ENCODE measurements at places on chromosomes 2 and 18.

DNA sequence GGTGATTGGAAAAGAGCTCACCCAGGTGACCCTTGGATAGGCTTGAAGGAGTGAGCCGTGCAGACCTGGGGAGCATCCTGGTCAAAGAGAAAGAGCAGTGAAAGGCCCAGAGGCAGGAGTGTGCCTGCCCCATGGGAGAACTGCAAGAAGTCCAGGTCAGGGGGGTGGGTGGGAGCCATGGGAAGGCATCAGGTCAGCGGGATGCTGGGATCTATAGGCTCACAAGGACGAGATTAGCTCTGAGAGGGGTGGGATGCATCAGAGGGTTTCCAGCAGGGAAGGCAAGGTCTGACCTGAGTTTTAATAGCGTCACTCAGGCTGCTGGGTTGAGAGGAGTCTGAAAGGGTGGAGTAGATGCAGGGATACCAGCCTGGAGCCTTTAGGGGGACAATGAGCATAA lies 158.6 kb downstream of the SMAD7 start:
- DNase-seq, result no peak

DNA sequence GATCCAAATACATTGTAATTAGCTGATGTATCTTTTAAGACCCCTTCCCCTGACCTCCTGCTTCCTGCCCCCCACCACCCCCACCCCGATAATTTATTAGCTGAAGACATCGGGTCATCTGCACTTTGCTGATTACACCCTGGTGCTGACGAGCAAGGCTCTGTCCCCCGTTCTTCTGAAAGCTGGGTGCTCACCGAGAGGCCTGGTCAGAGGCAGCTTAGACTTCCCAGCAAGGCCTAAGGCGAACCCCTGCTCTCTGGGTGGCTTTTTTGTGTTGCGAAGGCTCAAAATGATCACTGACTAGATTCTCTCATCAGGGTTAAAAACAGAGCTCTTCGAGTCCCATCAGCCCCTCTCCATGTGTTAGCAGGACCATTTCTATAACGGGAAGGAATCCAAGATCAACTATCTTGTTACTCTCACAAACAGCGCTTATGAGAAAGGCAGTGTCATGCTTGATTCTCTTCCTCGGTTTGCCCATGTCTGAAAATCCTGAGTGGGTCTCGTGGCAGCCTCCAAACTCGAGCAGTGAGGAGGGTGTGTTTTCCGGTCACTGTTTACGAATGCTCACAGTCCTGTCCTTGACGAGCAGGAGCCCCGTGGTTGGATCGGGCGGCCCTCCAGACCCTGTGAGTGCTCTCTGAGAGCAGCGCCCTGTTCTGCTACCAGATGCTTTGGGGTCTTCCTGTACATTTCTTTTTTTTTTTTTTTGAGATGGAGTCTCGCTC lies 201.6 kb downstream of the HDAC4 start:
- no peak for DNase-seq

- DNase-seq, result no peak
Observed at GRCh38 chr2:71181316-71181715, 45.6 kb downstream of the PAIP2B start.

- no peak for DNase-seq
Observed at GRCh38 chr2:159960414-159960813, 102.0 kb downstream of the PLA2R1 start.

DNA sequence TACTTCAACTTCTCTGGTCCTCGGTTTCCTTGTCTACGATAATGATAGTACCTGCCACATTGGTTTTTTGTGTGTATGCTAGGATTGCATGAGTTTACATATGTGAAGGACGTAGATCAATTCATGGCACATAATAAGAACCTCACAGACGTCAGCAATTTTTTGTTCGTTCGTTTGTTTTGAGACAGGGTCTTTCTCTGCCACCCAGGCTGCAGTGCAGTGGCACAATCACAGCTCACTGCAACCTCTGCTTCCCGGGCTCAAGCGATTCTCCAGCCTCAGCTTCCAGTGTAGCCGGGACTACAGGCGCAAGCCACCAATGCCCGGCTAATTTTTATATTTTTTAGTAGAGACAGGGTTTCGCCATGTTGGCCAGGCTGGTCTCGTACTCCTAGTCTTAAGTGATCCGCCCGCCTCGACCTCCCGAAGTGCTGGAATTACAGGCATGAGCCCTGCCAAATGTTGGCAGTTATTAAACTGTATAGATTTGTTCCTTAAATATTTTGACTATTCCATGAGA lies 756 bp upstream of the SLC35F5 start:
- peak; percentile 21 for DNase-seq

- DNase-seq, result no peak
Observed at GRCh38 chr2:71482055-71482454, 28.7 kb downstream of the DYSF start.

DNA sequence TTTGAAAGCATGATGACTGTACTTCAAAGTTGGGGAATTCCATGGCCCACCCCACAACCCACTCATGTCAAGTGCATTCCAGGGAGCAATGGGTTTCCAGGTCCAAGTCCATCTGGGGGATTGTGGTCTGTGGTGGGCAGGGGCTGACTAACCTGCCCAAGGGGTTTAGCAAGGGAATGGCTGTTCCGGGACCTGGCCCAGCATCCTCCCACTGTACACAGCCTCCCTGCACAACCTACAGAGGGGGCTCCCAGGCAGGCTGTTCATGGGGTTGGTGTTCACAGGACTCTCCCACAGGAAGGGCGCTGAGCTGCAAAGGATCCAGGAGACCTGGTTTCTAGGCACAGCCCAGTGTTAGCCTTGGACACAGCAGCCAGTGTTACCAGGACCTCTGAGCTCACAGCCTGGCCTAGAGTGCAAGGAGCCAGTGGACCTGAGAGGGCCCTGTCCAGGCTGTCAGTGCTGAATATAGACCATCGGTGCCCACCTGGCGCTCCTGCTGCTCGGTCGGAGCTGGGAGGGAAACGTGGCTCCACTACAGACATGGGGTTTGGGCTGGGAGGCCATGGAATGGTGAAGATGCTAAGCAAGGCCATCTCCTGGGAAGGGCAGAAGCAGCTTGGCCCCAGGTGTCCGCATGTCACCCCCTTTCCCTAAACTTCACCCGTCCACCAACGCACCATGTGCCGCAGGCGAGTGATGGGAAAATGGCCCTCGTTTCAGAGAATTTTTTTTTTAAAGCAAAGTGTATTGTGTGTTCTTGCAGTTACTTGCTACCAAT lies 317.2 kb downstream of the GBX2 start:
- DNase-seq, result no peak

DNA sequence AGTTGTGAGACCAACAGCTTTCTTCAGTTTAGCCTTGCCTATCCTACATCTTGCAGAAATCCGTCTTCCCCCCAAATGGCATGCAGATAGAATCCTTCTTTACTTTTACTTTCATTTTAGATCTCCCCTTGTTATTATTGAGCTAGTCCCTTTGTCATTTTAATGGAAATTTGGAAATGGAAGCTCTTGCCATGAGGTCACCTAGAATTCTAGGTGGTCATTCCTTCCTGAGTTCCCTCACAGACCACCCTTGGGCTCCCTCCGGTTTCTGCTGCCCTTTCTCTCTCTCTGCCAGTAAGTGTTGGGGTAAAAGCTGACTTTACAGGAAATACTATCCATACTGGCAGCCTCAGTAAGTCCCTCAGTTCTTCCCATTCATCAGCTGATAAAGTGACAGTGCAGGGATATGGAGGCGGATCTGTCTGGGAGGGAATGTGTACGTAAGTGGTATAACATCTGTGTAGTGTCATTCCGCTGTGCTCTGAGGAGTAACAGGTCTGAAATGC lies 30.2 kb downstream of the ARHGAP25 start:
- no peak for DNase-seq

GRCh38 chr2:33008716-33009115 lies 62.0 kb downstream of the LTBP1 start:
- DNase-seq, result no peak

DNA sequence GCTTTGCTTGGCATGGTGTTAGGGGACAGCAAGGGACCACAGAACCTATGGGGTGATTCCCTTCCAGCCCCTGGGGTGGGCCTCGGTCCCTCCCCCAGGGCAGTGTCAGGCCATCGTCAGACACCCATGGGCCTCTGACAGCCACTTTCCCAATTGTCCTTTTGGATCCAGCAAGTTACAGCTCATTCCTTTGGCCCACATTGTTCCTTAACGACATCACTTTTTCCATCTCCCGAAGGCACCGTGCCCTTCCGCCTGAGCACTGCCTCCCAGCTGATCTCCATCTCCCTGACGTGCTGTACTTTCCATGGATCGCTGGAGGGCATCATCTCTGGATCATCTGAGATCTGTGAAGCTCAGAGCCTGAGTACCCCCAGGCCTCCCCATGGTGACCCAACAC lies 10.4 kb upstream of the KCNK3 start:
- DNase-seq, result no peak

DNA sequence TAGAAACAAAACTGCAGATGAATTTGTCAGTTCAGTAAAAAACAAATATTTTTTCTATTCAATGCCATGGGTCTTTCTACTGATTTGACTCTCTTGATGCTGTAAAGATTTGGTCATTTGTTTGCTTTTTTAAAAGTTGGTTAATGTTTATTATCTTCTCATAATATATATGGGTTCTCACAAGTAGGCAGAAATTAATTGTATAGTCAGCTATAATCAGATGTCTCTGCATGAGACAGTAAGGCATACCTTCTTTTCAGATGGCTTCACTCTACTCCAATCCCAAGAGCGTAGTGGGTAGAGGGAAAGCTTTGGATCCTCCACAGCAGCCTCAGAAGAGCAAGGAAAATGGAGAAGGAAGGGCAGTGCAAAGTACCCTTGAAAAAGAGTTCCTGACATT lies 1202.9 kb upstream of the CELF4 start:
- no peak for DNase-seq

GRCh38 chr2:42792087-42792582 lies 248 bp downstream of the HAAO start:
- DNase-seq, result peak; percentile 25

DNA sequence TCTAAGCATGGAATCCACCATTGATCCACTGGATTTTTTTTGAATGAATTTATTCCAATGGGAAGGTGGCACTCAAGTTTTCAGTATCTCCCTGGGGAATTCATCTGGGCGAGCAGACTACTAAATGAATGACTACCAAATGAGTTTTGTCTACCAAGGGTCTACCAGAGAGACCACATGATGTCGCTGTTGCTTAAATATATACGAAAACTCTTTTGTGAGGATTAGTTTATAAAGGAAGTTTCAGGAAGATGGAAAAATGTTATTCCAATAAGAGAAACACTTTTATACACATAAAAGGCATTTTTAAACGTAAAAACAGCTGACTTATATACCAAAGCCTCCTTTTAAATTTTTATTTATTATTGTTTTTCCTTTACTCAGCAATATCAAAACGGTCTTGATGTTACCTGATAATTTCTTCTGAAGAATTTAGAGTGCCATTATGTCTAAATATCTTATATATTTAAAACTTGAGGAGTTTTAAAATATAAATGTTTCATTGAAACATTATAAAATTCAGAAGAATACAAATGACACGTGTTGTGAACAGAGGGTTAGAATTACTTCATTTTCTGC lies 139.7 kb downstream of the HRH4 start:
- DNase-seq, result no peak

DNA sequence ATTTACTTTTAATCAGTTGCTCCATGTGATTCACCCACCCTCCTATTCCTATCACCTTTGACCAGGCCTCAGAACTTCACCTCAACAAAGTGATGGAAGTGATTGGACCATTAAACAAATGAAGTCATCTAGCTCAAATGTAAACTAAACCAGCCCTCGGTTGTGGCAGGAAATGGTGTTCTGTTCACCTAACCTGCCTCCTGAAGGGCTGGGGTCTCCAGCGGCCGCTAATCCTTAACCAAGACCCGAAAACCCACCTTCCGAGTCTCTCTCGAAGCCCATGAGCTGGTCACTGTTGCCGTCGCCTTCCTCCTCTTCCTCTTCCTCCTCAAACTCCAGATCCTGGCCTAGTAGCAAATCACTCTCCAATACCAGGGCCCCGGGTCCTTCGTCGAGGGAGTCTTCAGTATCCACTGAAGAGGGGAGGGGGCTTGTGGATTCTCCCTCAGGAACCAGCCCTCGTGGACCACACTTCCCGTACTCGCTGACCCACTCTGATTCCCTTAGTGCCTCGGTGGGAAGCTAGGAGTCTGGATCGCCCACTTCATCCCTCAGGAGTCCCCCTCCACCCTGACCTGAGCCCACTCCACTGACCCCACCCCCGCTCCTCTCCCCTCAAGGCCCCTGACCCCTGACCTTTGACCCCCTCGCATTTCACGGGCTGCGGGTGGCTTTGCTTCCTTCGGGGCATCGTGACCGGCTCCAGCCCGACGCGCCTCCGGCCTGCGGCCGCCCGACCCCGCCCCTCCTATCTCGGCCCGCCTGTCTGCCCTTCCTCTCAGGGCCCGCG lies 503 bp downstream of the ZNF513 start:
- peak; percentile 79 for DNase-seq

- DNase-seq, result peak; percentile 75
Observed at GRCh38 chr2:172931918-172932520, 143.6 kb upstream of the MAP3K20 start.

DNA sequence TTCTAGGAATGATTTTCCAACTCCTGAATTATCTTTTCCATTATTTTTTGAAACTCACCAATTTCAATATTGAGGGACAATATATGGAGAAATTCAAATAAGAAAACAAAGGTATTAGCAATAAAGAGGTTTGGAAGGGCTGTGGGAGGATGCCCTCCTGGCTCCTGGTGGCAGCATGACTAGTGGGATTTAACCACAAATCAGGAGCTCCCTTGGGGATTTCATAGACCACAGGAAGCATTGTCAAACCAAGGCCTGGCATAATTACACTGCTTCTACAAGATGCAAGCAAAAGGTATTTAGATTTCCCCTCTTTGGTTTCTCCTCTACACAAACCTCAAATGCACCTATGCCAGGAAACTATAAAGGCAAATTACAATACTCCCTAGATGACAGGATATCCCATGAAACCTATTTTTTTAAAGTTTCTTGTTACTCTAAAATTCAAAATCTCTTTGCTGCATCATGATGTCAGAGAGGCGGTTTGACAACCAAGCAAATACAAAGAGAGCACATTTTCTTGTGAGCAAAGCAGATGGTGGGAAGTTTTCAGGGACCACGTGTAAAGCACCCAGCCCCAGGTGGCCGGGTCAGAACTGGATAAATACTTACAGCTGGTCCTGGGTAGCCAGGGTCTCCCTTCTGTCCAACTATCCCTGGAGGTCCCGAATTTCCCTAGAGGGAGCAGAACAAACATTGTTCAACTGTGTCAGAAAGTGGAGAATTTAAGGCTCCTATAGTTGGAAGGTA lies 67.9 kb downstream of the COL6A3 start:
- no peak for DNase-seq

DNA sequence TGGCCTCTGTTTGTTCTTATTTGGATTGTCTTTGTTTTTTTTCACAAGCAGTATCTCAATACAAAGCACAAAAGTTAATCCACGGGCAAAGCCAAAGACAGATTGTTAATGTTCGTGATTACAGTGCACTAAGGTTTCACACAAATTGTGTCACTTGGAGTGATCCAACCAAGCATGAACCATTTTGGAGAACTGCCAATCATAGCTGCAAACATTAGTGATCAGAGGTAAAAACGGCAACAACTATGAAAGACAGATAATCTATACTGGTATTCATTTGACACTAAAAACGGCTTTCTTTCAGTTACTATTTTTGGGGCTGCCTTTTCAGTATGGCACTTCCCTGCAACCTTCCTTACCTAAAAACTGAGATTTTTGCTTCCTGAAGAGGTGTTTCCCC lies 213.1 kb upstream of the GULP1 start:
- no peak for DNase-seq

All from activated naive CD4-positive, alpha-beta T cell treated with anti-CD3 and anti-CD28 coated beads, Interleukin-2, amount 10 ng/mL, durations not matched to agents 7 days and 5 days (primary cell).